ENCODE measurements at places on chromosomes 3 and 15.
A peak's percentile ranks its signal among the peaks of the same experiment; 100 is the strongest.

GRCh38 chr3:108091498-108092250 is 843 bp upstream of the CD47 start:
- DNase-seq: no peak

- DNase-seq: no peak
Observed at GRCh38 chr3:195072916-195073564, 197.9 kb downstream of the XXYLT1 start.

GRCh38 chr3:58497097-58497496 is 5.2 kb downstream of the KCTD6 start:
- DNase-seq: no peak

DNA sequence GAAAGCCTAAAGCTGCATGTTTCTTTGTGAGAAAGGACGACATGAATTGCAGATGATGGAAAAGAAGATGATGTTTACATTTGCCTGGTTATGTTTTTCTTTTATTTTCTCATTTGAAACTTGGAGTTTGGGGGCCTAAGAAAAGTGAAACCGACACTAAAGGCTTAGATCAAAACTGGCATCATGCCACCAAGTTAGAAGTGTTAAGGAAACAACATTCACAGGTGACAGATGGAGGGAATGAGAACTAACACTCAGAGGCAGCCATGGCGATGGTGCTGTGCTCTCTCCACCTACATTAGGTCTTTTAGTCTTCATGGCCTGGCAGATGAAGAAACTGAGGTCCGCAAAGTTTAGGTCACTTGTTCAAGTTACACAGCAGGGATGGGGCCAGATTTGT is 923.6 kb downstream of the TUSC7 start:
- DNase-seq: no peak

- no peak for DNase-seq
Observed at GRCh38 chr15:74220475-74221248, 15.5 kb upstream of the CCDC33 start.

DNA sequence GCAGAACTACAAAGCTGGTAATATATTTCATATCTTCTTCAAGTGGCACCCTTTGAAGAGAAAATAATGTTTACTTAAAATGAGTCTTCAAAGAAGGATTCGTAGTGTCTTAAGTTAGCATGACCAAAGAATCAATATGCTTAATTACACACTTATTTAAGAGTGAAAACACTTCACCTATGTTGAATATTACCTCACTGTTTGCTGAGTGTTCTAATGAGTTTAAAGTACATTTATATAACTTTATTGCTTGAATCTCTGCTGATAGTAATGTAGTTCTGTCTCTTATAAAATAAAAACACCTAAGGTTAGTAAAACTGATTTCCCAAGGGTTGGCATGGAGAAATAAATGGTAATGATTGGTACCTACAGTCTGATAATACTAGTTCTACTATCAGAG is 143.3 kb upstream of the SLC2A2 start:
- no peak for DNase-seq

DNA sequence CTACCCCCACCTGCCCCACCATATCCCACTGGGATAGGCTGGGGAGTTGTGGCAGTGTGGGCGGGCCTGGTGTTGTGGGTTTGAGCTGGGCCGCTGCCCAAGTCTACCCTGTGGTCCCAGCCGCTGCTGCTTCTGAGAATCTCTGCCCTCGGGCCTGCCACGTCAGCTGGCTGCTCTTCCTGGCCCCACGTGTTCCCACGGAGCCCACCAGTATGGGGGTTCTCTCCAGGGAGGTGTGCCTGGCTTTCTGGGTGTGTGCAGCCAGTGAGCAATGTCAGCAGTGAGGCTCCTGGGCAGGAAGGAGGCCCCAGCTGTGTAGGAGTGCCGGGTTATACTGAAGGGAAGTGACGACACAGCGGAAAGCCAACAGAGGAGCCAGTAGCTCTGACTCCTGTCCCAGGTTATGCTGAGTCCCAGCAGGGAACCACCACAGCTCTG is 10.5 kb downstream of the GNAI2 start:
- peak; percentile 81 for DNase-seq

- DNase-seq: peak; percentile 52
Observed at GRCh38 chr3:9291821-9292410, 42.5 kb upstream of the SRGAP3 start.

DNA sequence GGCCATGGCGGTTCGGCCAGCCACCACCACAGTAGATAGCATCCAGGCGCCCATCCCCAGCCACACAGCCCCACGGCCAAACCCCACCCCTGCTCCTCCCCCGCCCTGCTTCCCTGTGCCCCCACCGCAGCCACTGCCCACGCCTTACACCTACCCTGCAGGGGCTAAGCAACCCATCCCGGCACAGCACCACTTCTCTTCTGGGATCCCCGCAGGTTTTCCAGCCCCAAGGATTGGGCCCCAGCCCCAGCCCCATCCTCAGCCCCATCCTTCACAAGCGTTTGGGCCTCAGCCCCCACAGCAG is 29.5 kb downstream of the PTPN23 start:
- no peak for DNase-seq

GRCh38 chr3:57919987-57920386 is 88.2 kb upstream of the FLNB start:
- no peak for DNase-seq

- DNase-seq: peak; percentile 53
Observed at GRCh38 chr3:114827495-114827894, 319.6 kb downstream of the ZBTB20 start.

DNA sequence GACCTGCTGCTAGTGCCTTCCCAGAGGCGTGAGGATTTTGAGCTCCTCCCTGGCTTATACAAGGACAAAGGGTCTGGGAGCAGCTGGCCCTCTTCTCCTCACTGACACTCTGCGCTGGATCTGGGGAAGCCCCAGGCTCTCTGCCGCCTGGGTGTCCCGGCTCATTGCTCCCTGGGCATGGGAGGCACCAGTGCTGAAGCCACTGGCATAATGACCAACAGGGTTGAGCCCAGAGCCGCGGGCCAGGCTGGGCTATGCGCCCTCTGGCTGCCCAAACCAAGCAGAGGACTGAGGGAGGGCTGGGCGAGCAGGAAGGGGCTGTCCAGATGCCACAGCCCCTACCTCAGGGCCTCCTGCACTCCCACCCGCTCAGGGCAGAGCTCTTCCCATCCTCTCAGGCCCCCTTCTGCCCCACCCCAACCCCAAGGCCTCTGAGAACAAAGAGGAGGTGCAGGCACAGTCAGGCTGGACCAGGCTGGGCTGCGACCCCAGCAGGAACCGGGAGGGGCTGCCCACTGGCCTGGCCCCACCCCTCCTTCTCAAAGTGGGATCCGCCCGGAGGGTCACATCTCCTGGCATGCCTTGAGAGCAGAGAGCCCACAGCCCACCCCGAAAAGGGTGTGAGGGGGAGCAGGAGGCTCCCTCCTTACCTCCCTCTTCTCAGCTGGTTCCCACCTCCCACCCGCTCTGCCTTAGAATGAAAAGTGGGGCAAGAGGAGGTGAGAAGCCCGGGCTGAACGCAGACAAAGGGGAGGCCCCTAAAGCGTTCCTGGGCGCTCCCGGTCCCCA is 1.6 kb downstream of the LINGO1 start:
- DNase-seq: no peak

DNA sequence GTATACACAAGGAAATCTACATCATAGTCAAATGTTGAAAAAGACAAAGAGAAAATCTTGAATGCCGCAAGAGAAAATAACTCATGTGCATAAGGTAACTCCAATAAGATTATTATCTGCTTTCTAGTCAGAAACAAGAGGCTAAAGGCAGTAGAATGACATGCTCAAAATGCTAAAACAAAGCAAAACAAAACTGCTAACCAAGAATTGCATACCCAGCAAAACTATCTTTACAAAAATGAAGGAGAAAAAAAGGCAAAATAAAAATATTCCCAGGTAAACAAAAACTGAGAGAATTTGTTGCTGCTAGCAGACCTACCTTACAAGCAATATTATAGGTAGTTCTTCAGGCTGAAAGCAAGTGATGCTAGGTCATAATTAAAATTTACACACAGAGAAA is 76.4 kb upstream of the TMEM158 start:
- DNase-seq: no peak

- no peak for DNase-seq
Observed at GRCh38 chr3:121517953-121518655, 27.7 kb downstream of the POLQ start.

DNA sequence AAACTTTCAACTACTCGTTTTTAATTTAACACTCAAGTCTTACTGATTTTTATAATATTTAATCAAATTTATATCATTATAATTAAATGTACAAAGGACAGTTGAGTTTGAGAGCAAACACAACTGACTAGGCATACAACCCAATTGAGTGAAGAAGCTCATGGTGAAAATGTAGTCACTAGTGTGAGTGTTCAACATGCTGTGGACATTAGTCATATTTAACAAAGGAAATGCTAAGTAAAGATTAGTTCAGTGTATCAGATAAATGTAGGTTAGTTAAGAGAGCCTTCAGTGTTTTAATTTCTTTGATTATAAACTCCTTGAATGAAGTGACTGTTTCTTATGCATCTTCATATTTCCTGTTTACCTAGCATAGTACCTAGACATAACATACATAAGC is 444.2 kb upstream of the GOLIM4 start:
- no peak for DNase-seq

DNA sequence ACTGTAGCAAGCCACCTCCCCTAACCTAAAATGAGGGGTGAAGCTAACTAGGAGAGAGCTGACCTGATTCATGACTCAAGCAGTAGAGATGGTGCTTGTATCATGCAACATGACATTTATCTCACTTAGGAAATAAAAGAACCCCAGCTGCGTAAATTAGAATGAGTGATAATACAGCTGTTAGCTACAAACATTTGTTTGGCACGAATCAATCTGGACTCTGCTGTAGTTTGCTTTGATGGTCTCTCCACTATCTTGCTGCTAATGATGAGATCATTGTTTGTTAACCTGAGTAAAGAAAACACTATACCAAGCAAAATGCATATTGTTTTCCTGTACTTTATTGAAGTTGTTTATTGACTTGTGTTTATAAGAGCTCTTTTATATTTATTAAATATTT is 92.6 kb downstream of the ALDH1A2 start:
- DNase-seq: no peak

DNA sequence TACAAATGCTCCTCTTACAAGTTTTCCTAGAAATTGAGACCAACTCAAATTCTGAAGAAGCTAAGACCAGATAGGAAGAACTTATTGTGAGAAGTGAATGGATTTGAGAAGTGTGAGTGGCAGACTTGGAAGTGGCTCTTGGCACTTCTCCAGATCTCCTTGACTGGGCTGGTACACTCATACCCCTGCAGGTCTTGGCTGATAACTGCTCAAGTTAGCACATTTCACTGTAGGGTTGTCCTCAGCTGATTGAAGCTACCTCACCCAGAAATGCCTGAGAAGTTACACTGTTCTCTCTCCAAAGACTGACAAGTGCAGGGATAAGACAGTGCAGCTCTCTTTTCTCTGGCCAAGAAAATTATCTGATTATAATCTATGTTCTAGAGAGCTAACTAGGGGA is 16.5 kb upstream of the CLDN1 start:
- no peak for DNase-seq

DNA sequence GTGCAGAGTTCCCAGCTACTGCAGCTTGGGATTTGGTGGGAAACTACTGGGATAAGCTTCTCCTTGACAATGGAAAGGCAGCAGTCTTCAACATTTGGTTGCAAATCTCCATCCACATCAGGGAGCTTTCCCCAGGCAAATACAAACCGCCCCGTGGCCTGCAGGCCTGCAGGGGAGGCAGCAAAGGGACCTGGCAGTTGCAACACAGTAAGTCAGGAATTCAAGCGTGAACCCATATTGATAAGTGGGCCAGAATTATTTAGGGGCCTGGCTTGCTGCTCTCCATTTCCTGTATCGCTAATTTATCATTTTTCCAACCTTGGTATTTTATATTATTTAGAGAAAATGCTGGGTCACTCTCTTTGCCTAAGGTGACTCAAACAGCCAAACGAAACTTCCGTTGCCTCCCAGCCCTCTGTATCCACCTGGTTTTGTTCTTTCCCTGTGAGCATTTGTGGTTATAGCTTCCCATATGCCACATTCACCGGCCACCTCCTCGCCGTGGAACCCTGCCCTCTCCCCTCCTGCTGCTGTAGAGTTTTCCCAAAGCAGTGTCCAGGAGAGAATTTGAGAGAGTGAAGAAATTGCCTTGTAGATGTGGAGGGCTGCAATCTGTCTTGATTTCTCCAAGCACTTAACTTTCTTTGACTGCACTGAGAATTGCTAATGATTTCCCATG is 34.8 kb downstream of the B3GALNT1 start:
- DNase-seq: no peak

DNA sequence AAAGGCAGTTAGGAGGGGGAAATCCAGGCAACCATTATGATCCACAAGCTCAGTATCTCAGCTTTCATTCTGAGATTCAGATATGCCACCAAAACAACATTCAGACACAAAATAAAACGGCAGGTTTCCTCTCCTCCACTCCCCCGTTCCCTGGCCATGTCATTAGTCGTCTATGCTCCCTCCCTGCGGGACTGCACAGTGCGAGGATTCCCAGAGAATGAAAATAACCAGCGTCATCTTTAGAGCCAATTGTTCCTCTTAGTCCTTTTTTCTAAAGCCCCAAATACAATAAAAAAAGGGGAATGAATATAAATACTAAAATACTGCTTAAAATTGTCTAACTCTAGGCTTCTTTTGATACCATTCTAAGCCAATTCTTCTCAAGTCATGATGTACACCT is 7.8 kb upstream of the SLCO3A1 start:
- no peak for DNase-seq

GRCh38 chr3:182516597-182517336 is 276.5 kb upstream of the ATP11B start:
- no peak for DNase-seq

DNA sequence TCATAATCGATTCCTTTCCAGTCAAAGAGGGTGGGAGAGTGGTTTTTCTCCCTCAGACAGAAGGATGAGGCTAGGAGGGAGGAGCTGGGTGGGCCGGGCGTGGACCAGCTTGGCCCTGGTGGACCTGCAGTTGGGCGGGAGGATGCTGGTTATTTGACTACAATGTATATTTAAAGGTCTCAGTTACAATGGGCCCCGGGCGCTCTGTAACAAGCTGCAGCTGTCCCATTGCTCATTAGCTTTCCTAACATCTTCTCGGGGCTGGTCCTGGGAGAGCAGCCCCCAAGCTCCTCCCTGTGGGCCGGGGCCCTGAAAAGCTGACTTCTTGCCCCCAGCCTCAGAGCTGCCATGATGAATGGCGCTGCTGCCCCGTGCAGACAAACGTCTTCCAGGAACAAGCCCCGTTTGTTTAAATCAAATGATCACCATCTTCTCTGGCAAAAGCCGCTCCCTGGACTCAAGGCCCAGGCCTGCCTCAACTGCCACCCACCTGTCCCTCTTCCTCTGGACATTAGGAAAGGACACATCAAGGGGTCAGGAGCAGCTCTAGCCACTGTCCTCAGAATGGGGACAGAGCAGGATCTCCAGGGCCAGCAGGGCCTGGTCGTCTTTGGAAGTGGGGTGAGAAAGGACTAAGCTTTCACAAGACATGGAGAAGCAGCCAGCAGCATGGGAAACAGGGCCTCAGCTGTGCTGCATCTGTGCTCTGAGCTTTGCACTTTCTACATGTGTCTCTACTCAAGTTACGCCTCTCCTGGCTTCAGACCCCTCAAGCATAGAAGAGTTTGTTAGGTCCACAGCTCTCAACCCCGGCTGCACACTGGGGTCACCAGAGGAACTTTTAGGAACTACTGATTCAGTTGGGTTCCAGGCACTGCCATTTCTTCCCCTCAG is 38.6 kb downstream of the MAGEF1 start:
- DNase-seq: no peak
